ENCODE measurements at places on chromosomes 5 and 9.

DNA sequence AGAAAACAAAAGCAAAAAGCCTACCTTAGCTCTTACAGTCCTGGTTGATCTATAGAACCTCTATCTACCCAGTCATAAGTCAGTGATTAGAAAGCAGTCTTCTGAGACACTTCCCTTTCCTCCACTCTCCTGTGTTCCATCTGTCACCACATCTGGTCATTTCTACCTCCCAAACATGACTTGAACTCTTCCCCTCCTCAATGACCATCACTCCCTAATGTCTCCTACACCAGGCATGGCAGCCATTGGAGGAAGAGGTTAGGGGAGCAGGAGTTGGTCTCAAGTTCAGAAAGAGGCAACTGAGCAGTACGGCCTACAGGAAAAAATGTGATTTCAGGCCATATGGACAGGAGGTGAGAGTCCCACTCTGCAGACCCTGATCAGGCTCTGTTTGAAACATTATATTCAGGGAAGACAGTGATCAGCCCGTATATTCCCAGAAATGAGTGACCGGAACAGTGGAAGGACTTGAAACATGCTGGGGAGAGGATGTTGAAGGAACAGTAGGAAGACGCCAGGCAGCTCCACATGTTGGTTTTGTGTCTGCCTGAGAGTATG is 12.0 kb downstream of the ABLIM3 start:
- no peak for DNase-seq

DNA sequence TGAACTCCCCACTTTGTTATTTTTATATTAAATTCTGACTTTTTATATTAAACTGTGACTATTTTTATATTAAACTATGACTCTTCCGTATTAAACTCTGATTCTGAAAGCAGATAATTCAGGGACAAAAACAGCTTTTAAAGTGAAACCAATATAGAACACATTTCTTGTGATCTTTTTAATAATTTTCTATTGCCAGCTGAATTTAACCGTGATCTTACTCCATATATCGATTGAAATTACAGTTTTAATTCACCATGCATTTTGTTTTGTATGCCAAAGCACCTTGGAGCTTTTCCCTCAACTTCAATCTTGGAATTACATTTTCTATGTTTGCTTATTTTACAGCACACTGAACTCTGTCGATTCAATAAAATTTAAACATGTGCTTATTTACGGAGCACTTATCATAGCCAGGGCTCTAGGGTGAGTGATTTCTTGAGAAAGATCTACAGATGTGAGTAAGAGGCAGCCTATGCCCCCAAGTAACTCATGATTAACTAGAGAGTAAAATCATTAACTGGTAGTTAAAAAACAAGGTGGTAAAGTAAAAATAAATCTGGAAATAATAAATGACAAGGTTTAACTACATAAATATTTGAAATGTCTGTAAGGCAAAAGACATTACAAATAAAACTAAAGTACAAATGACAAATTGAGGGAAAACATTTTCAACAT is 72.9 kb upstream of the ALDH1B1 start:
- DNase-seq = no peak

GRCh38 chr5:40410231-40410861 is 269.4 kb upstream of the PTGER4 start:
- peak; percentile 64 for DNase-seq

- no peak for DNase-seq
Observed at GRCh38 chr5:91224456-91224855, 158.7 kb downstream of the ARRDC3 start.

DNA sequence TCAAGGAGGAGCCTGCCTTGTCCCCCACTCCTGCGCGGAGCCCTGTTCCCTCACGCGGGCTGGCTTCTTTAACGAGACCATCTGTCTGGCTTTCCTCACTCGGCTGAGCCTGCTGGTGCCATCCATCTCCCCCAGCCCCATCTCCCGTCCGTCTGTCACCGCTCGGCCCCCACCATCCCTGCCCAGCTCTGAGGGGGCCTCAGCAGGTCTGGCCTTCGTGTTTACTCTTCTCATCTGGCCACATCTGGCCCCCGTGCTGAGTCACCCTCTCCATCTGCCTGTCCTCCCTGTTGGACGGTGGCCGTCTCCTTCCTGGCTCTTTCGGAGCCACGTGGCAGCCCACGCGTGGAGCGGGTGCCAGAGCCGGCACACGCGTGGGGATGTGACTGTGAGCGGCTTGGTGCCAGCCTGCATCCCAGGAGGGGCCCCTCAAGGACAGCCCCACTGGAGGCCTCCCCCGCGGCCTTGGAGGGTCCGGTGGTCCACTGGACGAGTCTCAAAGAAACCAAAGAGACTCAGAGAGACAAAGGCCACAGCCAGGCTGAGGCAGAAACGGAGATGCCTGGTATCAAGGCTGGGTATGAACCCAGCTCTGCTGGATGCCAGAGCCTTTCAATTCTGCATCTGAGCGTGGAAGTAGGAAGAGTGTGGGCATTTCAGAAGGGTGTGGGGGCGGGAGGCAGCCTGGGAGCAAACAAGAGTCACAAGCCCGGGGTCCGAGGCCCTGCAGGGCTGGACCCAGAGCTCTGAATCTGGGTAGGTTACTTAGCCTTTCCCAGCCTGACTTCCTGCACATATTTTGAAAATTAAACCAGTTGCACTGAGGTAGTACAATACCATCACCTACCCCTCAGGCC is 76.7 kb upstream of the UNC5A start:
- no peak for DNase-seq

GRCh38 chr5:143037071-143037470 is 266.9 kb downstream of the ARHGAP26 start:
- no peak for DNase-seq

DNA sequence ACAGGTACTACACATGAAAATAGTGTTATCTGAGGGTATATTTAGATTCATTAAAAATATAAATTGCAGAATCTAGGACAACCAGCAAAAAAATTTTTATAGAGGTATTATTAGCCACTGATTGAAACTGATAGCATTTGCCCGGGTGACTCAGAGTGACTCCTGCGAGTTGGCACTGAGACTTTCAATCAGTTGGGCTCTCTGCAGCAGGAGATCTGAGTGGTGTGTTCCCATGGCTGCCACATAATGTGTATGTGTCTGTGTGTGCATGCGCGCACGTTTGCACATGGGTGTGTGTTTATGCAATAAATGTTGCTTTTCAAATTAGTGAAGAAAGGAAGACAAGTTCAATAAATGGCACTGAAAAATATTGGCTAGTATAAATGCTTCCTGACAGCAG is 100.1 kb upstream of the MRPS30 start:
- DNase-seq = no peak

DNA sequence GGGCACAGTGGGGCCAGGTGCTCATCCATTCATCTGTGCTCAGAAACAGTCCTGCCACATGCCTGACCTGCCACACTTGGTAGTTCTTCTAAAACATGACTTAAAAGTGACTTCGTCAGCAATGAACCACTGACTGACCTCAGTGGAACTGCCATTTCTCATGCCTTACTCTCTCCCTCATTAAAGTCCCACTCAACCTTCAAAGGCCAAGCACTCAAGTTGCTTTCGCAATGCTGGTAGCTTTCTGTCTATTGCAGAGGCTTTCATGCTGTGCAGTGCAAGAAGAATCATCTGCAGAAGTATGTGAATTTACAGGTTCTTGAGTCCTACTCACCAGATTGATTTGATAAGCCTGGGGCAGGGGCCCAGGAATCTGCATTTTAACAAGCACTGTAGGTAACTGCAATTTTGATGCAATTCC is 23.9 kb downstream of the B4GALT1 start:
- no peak for DNase-seq

DNA sequence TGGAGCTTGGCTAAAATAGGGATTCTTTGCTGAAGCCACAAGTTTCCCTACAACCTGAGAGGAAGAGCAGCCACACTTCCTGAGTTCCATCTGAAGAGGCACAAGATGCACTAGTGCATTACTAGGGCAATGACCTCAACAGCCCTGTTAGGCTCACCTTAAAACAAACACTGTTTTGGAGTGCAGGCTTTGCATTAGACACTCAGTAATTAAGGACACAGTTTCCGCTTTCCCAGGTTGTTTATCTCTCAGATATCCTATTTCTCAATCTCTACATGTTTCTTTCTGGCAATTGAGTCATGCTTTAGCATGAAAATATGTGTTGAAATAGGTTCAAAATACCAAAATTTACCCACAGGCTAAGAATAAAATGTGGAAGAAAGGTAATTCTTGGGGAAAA is 34.2 kb downstream of the EMB start:
- no peak for DNase-seq

- no peak for DNase-seq
Observed at GRCh38 chr5:53956196-53956595, 354.2 kb downstream of the ARL15 start.

DNA sequence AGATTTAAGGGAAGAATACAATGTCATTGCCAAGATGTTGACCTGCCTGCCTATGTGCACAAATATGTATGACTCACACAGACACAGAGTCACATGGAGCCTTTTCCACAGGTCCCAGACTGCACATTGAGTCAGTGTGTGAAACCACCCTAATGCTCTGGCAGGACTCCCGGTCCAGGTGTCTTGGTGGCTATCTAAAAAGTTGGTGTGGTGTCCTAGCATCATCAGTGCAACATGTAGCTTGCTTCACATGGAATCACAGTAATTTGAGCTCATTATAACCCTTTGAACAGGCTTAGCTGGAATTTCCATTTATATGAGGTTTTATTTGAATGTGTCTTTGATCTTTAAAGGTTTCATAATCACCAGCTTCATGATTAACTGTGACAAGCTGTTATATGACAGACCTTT is 10.7 kb downstream of the IFNA5 start:
- DNase-seq = peak; percentile 40

DNA sequence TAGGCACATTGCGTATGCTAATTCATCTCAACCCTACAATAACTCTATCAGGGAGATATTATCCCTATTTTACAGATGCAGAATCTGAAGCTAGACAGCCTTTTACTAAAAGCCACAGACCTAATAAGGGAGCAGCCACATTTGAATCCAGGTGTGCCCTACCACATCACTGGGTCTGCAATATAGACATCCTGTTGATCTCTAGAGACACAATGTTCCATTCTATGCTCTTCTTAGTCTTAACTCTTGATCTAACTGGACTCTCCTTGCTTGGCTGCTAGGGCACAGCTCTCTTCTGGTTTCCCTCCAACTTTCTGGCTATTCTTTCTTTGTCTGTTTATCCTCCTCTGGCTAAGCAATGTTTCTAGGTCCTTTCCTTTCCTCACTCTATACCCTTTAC is 1.4 kb upstream of the SPATA6L start:
- DNase-seq = no peak

DNA sequence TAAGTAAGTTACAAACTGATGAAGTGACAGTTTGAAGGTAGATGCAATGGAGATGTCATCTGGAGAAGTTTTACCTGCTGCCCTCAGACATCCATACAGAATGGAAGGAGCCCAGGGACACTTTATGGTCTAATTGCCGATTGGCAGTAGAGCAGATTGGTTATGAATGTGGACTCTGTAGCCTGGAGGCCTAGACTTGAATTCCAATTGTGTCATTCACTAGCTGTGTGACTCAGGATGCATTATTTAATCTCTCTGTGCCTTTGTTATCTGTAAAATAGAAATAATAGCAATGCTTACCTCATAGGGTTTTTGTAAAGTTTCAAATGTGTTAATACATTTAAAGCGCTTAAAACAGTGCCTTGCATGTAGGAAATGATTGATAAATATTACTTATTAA is 5.2 kb upstream of the TCERG1 start:
- DNase-seq = no peak

DNA sequence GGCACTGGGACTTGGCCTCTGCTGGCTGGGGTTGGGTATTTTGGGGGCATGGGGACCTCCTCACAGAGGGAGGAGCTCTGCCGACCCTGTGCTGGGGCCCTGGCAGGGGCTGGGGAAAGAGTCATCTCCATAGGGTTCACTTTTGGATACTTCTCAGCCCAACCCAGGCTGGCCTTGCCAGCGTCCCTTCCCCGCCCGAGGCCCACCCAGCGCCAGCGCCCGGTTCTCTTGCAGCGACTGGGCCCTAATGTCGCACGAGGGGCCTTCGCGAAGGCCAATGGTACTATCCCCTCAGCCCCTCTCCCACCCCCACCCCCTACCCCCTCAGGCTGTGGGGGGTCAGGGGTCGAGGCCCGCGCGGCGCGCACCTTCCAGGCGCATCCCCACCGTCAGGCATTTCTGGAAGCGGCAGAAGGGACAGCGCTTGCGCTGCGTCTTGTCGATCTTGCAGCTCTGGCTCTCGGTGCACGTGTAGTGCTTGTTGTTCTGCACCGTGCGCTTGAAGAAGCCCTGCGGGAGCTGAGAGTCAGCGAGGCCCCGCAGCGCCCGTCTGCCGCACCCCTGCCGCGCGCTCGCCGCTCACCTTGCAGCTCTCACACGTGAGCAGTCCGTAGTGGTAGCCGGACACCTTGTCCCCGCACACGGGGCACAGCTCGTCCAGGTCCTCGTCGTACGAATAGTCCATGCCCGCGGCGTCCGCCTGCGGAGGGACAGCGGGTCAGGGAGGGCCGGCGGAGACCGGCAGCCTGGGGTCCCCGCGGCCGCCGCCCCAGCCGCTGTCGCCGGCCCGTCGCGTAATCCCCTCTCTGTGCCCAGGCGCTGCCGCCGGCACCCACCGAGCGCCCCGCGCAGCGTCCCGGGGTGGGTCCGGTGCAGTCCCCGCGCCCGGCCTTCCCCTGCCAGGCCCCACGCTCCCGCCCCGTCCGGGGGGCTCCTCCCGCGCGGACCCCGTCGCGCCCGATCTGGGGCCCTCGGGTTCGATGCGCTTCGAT is 4.2 kb downstream of the NR5A1 start:
- no peak for DNase-seq

DNA sequence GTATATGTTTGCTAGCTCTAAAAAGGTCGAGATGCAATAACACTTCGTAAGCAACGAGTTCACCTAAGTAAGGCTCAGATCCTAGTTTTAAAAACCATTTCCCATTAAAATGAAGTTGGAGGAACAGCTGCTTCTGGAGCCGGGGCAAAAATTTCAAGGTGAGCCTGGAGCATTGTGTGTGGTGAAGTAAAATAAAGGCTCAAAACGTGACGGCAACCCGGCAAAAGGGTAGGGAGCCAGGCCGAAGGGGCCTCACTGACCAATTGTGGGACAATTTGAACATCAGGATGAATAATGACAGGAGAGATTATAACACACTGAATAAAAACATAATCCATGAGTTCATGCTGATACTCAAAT is 20.1 kb downstream of the BTNL9 start:
- DNase-seq = no peak

GRCh38 chr9:131657940-131658339 is 81.9 kb downstream of the RAPGEF1 start:
- no peak for DNase-seq

DNA sequence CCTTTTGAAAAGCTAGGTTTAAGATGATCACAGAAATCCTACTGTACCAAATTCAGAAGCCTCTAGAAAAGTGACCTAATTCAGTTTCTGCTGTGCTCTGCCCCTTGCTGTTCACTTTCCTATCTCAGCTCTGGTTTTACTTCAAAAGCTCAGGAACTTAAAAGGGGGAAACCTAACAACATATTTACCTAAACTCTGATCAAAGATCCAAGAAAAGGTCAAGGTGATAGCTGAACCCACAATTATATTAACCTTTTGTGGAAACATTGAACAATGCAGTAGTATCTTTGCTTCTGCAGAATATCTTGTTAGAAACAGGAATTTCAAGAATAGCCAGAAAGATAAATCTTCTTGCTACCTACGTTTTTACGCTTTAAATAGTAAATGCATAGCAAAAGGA is 568.5 kb downstream of the PDE4D start:
- no peak for DNase-seq
